Thyroid gland (tissue), 4 donors: ENCODE measurements at places on chromosomes 2 and 18. TPM values are rescaled to one million over a fixed set of nuclear protein-coding genes. Genes with fewer than 3 reads are reported as not detected.

DNA sequence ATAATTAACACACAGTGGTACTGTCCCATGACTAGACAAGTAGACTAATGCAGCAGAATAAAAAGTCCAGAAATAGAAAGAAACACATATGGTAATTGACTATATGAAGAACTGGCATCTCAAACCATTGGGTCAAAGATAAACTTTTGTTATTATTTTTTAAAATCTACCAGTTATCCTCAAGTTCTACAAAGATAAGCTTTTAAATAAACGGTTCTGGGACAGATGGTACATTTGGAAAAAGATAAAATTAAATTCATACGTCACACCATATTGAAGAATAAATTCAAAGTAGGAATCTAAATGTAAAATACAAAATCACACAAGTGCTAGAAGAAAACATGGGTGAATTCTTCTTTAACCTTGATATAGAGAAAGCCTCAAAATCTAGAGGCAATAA lies 37.6 kb upstream of the PLEKHM3 start:
- DNase-seq, result no peak

DNA sequence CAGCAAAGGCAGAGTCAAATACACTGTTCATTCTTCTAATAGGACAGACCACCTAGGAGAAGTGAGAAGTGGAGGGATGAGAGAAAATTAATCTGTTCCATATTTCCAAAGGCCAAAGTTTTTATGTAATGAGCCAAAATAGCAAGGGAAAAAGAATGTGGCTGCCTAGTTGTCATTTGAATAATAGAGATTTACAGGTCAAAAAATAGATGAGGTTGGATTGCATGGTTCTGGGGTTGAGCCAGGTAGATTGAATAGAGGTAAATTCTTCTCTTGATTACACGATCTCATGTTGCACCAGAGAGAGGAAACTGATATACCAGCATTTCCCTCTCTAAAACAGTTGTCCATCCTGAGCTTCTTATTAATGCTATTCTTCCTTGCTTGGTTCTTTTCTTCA lies 325.8 kb downstream of the CCDC178 start:
- no peak for DNase-seq

- DNase-seq, result no peak
Measured at GRCh38 chr2:23782646-23783045, 144.3 kb downstream of the ATAD2B start.

DNA sequence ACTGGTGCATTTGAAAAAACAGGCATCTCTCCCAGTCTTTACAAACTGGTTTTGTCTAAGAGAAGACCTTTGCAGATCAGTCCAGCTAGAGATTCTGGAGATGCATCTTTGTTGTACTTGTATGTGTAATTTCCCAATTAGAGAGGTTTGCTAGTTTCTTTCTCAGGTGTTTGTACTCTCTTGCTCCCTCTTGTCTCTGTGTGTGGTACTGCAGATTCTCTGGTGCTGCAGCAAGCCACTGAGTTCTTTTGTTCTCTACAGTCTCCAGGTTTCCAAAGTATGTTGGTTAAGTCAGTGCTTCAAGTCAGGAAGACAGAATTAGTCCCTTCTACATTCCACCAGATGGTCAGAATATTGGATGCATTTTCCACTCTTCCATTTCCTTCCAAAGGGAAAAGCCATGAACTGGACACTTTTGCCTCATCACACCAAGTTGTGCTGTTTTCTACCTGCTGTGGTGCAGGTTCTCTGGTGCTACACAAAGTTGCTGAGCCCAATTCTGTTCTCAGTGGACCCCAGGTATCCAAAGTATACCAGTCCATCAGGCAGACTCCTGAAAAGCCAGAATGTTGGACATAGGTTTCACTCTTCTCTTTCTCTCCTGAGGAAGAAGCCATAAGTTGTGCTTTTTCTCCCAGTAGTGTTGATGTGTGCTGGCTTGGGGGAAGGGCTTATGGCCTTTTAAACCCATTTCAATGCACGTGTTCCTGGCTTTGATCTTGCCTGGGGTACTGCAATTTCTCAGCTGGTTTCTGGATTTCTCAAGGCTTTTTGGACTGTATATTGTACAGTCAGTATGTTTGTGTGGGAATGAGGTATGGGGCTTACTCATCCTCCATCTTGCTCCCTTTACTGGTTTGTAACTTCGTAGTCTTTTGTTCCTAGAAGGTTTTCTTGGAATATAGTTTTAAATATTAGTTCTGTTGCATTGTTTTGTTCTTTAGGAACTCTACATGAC lies 29.8 kb downstream of the EPC2 start:
- DNase-seq, result no peak

DNA sequence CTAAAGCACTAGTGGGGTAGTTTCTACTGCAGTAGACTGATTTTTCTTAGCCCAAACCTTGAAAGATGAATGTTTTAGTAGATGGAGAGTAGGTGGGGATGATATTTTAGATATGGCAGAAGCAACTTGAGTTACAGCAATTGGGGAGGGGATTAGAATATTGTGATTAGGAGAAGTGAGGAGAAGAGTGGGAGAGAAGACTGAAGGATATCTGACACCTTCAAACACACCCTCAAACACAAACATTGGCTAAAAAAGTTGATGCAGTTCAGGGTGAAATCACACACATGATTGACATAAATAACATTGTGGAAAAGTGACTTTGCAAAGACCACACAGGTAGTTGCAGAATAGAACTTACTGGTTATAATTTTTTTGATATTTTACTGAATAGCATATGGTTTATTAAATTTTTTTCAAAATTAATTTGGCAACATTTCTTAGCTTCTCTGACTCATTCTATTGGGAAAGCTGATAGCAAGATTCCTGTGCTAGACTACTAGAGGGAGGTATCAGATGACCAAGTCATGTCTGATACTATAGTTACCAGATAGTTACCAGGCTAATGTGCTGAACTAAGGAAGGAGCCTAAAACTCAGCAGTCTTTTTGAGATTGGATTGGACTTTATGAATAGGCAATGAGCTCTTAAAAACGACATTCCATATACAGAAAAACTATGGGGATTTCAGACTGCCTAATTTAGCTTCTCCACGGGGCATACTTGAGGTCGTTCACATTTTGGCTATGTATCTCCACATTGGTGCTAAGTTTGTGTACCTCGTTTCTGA lies 73.0 kb downstream of the ACTR3 start:
- DNase-seq, result no peak

- peak; percentile 29 for DNase-seq
Measured at GRCh38 chr2:67797801-67798540, 264.8 kb downstream of the C1D start.

DNA sequence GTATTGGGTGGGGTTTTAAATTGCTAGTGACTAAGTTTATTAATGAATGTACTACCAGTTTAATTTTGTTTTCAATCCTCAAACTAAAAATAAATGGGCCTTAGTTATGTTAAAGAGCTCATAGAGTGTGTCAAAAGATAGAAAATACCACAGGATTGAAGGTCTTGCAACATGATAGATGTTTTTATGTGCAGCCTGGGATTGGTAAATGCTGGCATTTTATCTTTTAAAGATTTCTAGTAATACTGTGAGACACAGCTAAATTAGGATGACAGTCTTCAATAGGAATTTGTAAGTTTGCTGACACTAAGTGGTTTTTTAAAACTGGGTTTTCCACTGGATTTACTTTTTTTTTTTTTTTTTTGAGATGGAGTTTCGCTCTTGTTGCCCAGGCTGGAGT lies 122.3 kb downstream of the HAUS1 start:
- DNase-seq, result no peak

- no peak for DNase-seq
Measured at GRCh38 chr18:64037812-64038414, 68.0 kb downstream of the SERPINB8 start.

- DNase-seq, result no peak
Measured at GRCh38 chr18:72867746-72868584, at the start of gene NETO1. Gene NETO1 (minus strand): TSS chr18:72867987. CDS start chr18:72867291, 696 bp downstream.

- no peak for DNase-seq
Measured at GRCh38 chr18:31880186-31880898, 62.6 kb downstream of the TRAPPC8 start.

- DNase-seq, result no peak
Measured at GRCh38 chr2:143252138-143252907, 123.1 kb downstream of the ARHGAP15 start.

DNA sequence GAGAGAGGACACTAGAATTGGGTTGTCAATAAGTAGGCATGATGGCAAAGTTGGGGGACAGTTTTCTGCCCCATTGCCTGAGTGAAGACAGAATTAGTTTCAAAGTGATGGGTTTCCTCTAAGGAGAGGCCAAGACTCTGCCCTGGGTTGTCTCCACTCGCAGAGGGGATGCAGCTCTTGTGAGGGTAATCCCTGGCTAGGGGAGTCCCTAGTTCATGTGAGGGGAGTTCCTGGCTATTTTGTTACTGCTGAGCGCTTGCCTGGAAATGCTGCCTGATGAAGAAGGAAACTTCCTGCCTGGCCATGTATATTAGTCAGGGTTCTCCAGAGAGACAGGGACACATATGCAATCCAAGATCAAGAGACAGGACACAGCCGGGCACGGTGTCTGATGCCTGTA lies 501.5 kb downstream of the BCL11A start:
- no peak for DNase-seq

DNA sequence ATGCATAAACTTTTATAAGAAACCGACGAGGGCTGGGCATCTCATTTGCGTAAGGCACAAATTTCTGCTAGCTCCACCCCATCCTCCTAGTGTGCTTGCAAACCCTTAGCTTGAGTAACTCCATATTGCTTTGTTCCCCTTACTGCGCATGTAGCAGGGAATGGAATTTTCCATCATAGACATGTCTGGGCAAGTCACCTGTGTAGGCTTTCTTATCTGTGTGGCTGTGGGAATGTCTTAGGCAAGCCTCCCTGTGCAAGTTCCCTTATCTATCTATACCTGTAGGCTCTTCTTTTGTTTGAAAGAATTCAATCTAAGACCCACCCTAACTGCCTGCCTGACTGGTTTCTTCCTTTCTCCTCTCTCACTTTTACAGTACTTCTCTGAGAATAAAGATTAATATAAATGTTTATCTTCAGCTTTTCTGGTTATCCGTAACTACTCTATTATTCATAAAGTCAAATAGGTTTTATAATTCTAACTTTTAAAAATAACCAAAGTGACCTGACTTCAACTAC lies 217.6 kb upstream of the FIGN start:
- no peak for DNase-seq

Gene TTC31
- 18.9 TPM for total RNA-seq

Gene ACTR2
- total RNA-seq, result 65.2 TPM

Gene UGT1A10
- total RNA-seq, result not detected
